ENCODE measurements at places on chromosomes 7 and 10. TPM values are rescaled to one million over a fixed set of nuclear protein-coding genes. Genes with fewer than 3 reads are reported as not detected.

DNA sequence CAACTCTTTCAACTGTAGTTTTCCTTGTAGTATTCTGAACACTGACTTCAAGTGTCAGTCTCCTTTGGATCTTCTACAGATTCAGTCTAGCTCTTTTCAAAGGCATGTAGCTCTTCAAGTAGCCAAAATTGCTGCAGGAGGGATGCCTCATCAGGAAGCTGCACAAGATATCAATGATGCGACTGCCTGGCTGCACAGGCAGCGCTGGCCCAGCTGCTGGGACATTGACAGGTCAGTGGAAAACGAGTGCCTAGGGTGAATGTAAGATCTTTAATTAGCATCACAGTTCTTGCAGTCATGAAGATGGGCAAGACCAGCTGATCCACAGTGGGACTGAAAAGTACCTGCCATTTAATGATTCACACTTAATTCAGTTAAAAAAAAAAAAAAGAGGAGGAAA is 167.6 kb downstream of the ANK3 start:
- no peaks in the 10 kb centered on the region for H3K4me1 ChIP-seq
- H3K27me3 ChIP-seq, result no peaks in the 10 kb centered on the region
- DNase-seq, result no peak
- H3K36me3 ChIP-seq, result peaks cover 7% of the 10 kb centered on the region
- H3K4me3 ChIP-seq, result no peak overlapping the region

- H3K4me1 ChIP-seq, result no peaks in the 10 kb centered on the region
- DNase-seq, result no peak
Measured at GRCh38 chr10:1598393-1599153, 138.8 kb downstream of the ADARB2 start.

- no peak for DNase-seq
- H3K27ac ChIP-seq, result no peak overlapping the region
- no peaks in the 10 kb centered on the region for H3K36me3 ChIP-seq
- H3K4me1 ChIP-seq, result no peaks in the 10 kb centered on the region
- H3K27me3 ChIP-seq, result no peaks in the 10 kb centered on the region
Measured at GRCh38 chr7:116851671-116852070, 10.7 kb upstream of the CAPZA2 start.

DNA sequence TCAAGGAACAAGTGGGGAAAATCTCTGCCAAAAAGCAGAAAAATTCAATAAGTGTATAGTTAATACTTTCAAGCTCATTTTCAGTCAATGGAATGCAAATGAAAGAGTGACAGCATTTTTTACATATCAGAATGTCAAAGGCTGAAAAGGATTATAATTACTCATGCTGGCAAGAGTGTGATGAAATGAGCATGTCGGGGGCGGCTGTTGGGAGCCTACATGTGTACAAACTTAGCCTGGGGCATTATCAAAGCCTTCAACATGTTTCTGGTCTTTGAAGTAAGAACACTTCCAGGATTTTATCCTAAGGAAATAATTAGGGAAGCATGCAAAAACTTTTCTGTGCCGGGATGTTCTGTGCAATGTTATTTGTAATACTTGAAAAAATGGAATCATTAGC is 221.7 kb upstream of the LYZL1 start:
- H3K4me3 ChIP-seq, result no peak overlapping the region
- H3K27me3 ChIP-seq, result no peaks in the 10 kb centered on the region
- no peak overlapping the region for H3K27ac ChIP-seq
- H3K4me1 ChIP-seq, result no peaks in the 10 kb centered on the region

DNA sequence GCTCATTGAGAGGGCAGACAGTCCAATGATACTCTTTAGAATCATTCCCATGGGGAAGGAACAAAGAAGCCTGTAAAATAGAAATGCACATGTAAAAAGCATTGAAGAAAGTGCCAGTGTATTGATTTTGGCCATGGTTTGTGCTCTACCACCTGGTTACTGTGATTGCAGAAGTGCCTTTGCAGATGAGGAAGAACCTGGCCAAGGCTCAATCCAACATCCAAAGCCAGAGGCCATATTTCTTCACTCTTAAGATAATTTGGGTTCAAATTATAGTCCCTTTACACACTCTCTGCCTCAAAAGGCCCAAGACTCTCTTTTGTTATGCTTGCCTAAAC is 122.1 kb downstream of the EGFR start:
- no peak overlapping the region for H3K4me3 ChIP-seq
- H3K27me3 ChIP-seq, result no peaks in the 10 kb centered on the region
- no peak overlapping the region for H3K27ac ChIP-seq
- DNase-seq, result no peak
- no peaks in the 10 kb centered on the region for H3K4me1 ChIP-seq

Gene TMEM196
- not detected for total RNA-seq

DNA sequence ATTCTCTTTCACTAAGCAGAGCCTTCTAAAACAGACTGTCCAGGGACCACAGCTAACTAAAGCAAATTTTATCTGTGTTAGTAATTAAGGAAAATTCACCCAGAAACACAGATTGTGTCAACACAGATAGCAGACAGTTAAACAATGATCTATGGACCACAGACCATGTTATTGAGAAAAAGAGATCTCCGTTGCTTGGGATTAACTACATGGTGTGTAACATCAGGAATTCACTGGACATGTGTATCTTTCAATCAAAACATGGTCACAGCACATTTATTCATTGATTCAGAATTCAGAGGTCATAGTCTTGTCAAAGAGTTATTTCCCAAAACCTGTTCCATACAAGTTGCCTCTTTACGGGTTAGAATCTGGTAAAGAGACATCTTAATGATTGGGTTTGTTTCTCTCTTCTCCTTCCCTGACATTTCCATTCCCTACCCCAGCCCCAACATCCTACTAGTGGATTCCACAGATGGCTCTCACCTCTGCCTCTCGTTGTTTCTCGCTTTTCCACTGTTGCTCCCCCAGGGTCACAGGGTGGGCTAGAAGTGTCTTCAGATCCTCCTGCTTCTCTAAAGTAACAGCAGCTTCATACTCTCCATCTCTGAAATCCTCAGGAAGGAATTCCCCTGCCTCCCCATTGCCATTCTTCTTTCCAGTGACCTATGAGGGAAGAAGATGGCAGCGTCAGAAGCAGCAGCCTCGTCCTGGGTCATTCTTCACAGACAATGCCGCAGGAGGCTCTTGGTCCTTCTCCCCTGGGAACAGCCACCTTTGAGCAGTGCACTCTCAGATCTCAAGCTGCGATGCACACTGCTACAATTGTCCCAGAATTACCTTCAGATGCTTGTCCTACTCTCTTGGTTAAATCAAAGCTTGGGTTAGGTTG is 958 bp downstream of the ANKRD1 start:
- DNase-seq, result no peak
- no peaks in the 10 kb centered on the region for H3K27me3 ChIP-seq
- H3K27ac ChIP-seq, result peak overlapping the region; percentile 82
- peaks cover 11% of the 10 kb centered on the region for H3K36me3 ChIP-seq

DNA sequence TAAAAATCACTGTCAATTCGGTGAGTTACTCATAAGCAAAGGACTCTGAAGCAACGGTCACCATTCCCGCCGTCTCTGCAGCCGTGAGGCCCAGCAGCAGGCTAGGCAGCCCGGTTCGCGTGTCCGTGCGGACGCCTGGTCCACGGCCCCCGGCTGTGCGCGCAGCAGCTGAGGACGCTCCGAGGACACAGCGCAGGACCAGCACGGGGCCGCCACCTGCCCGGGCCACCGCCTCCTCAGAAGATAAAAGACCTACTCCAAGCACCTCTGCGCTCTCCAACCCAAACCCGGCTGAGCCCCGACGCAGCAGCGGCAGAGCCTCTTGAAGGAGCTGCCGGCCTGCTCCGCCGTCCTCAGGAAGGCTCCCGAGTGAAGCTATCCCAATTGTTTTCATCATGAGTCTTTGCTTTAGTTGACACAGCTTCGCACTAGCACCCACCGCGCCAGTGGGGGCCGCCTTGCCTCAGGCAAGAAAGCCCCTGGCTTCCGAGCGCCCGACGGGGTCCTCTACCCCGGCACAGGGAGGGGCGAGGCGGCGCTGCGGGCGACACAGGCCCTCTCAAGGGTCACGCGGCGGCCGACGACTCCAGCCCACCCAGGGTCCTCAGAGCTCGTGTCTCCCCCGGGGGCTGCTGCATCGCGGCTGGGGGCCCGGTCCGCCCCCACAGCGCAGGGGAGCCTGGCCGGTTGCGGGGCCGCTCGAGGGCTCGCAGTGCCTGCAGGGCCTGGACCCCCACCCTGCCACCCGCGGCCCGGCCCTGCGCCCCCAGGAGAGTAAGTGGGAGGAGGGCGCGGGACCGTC is 16.9 kb upstream of the GPR146 start:
- no peak for DNase-seq
- peak overlapping the region; percentile 95 for H3K27ac ChIP-seq
- no peaks in the 10 kb centered on the region for H3K27me3 ChIP-seq

Gene GARIN1A
- total RNA-seq, result 4.0 TPM

Gene GPR15LG
- not detected for total RNA-seq

DNA sequence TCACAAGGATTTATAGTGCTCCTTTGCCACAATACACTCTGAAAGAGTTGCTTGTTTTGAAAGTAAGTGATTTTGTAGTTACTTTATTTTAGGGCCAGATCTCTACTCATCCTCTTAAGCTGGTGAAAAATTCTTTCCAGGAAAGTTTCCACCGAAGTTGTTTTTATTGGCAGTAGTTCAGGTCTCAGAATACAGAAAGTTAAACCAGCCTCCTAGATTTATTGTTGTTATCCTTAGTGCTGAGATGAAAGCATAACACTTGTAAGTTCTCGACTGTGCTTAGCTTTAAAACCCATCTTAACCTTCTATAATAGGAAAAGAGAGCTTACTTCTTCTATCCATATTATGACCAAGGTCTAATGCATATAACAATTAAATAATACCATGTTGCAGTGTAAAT is 5.5 kb downstream of the AP3M1 start:
- H3K36me3 ChIP-seq, result peaks cover 8% of the 10 kb centered on the region
- no peak overlapping the region for H3K27ac ChIP-seq
- no peak overlapping the region for H3K4me3 ChIP-seq
- peaks cover 28% of the 10 kb centered on the region for H3K4me1 ChIP-seq
- no peak for DNase-seq

Gene KIAA1549
- total RNA-seq, result 1.8 TPM

- no peaks in the 10 kb centered on the region for H3K36me3 ChIP-seq
- DNase-seq, result no peak
- H3K4me1 ChIP-seq, result no peaks in the 10 kb centered on the region
- H3K27ac ChIP-seq, result no peak overlapping the region
Measured at GRCh38 chr10:28982974-28983373, 305.7 kb downstream of the BAMBI start.

GRCh38 chr7:100682228-100682741 is 8.7 kb downstream of the GNB2 start:
- DNase-seq, result no peak
- H3K4me3 ChIP-seq, result no peak overlapping the region
- no peak overlapping the region for H3K27ac ChIP-seq
- H3K36me3 ChIP-seq, result peaks cover 95% of the 10 kb centered on the region

Data from heart left ventricle (tissue), 16 donors.